CD4-positive, alpha-beta T cell (primary cell): ENCODE measurements at places on chromosomes 1 and 21.

DNA sequence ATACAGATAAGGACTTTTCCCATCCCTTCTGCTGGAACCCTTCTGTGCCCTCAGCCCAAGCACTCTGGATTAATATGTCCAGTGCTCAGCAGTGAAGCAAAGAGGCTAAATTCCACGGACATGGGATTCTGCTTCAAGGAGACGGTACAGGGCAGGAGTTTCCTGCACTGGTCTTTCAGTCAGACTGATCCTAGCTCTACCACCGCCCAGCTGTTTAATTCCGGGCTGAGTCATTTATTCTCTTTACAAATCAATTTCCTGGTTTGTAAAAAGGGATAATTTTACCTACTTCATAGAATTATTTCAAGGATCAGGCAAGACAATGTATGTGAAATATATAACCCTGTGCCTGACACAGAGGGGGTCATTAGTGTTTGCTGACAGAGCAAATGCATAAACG, 41.6 kb upstream of the NRDC start:
- DNase-seq = no peak

- no peak for DNase-seq
Observed at GRCh38 chr1:178633056-178633455, 92.0 kb upstream of the RALGPS2 start.

DNA sequence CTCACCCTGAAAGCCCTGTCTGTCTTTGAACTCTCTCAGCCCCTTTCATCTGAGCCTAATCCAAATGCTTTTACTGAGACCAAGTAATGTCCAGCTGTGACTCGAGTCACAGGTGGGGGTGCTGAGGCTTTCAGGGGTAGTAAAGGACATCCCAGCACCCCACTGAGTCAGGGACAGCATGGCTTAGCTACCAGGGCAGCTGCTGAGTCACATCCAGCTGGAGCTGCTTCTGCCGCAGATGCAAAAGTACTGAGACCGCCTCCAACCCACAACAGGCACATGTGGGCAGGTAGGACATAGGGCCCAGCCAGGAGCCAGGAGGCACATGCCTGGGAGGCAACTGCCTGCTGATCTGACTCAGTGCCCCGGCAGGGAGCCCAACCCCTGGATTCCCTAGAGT, 6.7 kb upstream of the VSIG8 start:
- DNase-seq = no peak

GRCh38 chr1:156420205-156421061, 51.4 kb downstream of the RHBG start:
- DNase-seq = peak; percentile 76

- no peak for DNase-seq
Observed at GRCh38 chr1:229185963-229186362, 84.9 kb upstream of the RAB4A start.

DNA sequence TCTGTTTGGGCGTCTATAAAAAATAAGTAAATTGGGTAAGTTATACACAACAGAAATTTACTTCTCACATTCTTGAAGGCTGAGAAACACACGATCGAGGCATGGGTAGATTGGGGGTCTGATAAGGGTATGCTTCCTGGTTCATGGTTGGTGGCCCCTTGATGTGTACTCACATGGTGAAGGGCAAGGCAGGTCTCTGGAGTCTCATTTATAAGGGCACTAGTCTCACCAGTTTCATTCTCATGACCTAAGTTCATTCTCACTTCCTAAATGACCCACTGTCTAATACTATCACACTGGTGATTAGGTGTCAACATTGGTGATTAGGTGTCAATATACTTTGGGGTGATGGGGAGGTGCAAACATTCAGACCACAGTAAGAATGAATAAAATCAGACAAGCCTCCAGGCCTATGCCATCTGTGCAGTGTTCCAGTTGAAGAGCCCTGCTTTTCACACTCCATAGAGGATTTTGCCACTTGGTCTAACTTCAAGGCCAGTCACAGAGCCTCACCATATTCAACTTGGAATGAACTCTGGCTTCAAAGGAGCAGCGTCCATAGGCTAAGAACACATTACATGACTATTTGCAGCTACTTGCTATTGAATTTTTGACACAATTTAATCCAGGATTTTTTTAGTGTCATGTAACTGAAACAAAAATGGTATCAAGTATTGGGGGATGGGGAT, 2.5 kb upstream of the GBP4 start:
- DNase-seq = peak; percentile 22

DNA sequence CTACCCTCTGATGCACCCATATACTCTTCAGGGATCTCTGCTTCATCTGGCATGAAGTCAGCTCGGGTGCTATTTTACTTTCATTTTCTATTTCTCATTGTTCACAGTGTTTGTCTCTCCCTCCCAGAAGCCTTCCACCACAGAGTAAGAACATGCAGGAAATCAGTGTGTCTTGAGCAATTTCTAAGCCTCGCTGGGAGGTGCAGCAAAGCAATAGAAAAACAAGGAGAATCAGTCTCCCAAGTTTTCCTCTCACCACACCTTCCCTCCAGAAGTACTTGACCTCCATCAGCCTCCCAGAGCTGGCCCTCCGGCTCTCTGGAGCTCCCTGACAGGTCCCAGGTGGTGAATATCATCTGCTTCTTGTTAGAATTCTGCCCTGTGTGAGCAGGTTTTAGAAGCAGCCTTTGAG, 594.7 kb upstream of the CAMK1G start:
- DNase-seq = peak; percentile 32

DNA sequence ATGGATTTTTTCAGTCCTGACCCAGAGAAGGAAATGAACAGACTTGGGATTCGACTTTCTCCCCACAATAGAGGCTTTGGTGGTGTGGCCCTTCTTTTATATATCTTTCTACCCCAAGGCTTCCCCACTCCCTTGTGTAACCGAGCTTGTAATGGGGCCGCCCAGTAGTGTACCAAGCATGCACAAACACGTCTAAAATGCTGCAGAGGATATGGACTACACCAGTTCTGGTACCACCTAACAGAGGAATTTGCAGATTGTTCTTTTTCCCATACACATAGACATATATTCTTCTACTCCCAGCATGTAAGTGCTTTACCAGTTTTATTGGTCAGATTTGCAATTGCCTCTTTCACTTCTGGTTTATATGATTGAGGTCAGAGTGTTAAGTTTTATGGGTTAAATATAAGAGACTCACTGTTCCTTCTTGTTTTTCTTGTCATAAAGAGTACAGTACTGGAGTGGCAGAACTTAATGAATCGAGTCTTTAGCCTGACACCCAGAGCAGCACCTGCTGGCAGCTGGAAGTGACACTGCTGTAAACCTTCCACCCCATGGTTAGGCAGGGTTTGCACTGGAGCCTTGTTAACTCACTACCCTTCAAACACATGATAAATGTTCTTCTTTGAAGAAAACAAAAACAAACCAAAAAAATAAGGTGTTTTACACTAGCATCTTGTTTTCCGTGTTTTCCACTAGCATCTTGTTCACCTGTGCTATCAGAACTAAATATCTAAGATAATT, 198.6 kb downstream of the PTPRC start:
- no peak for DNase-seq

DNA sequence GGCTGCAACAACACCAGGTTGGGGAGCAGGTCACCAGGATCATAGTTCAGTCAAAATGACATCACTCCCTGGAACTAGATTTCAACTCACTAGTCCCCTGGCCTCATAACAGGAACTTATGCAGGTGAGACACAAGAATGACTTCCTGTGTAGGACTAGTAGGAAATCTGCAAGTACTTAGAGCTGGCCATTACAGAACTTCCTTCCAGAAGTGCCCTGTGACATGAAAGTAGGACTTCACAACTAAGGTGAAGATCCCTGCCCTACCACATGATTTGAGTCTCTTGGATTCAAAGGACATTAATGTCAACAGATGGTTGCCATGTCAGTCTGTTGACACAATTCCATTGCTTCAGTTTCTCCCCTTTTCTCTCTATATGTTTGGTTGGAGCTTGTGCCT, 223.1 kb downstream of the RPS6KC1 start:
- DNase-seq = no peak

DNA sequence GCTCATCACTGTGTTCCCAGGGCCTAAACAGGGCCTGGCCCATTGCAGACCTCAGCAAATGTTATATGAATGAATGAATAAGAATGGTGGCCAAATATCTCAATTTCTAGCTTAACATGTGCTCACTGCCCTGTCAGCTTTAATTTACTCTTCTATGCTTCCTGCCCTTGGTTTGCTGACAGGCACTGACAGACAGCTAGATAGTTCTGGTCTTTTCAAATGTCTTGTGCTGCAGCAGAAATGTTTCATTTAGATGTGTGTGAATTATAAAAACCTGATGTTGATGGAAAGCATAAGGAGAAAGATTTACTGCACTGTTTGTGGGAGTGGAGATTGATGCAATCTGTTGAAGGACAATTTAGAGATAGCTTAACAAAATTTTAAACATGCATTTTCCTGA, 48.9 kb downstream of the LPAR3 start:
- no peak for DNase-seq

GRCh38 chr1:240254006-240254405, 162.3 kb downstream of the FMN2 start:
- no peak for DNase-seq

- no peak for DNase-seq
Observed at GRCh38 chr21:17146426-17146825, 366.4 kb upstream of the CXADR start.

GRCh38 chr21:25912402-25912746, 177.6 kb downstream of the GABPA start:
- no peak for DNase-seq

DNA sequence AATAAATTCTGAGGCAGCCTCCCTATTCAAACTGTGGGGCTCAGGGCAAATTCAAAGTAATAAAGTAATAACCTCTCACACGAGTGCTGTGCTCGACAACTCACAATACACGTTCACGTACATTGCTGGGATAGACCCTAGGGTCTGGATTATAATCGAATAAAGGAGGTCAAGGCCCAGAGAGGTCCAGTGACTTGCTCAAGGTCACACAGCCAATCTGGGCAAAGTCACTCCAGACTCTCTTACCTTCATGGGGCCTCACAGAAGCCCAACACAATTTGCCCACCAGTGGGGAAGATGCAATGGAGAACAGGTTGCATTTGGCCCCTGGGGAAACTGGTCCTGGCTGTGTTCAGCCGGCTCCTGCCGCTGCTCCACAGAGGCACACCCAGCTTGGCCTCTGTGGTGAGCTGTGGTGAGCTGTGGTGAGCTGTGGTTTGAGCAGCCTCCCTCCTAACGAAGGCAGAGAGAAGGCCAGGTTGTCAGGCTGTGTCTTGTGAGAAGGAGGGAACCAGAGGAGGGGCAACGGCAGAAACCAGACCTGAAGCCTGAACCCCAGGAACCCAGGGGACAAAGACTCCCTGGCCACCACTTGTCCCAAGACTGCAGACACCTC, 35.1 kb downstream of the NUAK2 start:
- peak; percentile 62 for DNase-seq

DNA sequence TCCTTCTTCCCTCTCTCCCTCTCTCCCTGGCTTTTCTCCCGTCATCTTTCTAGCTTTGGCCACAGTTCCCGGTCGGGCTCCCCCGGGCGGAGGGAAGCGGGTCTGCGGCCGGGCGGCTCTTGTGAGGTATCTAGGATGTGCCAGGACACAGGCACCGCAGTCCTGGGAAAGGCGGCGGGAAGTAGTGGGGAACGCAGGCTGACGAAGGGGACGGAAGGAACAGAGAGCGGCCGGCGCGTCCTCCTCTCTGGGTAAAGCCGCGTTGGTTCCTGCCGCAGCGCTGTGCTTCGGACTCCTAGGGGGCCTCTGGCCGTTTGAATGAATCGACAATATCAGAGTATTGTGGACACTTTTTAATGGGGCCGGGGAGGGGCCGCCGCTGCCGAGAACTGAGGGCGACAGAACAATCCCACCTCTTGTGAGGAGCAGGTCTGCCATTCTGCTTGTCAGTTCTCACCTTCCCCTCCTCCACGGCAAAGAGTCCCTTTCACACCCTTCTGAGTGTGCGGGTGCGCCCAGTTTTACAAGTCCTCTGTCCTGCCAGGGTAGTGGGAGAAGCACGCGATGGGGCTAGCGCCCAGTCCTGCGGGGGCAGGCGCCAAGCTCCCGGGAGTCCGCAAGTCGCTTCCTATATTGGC, 1.2 kb upstream of the LHX9 start:
- DNase-seq = no peak

GRCh38 chr1:39387452-39387851, 104.0 kb upstream of the BMP8A start:
- no peak for DNase-seq

DNA sequence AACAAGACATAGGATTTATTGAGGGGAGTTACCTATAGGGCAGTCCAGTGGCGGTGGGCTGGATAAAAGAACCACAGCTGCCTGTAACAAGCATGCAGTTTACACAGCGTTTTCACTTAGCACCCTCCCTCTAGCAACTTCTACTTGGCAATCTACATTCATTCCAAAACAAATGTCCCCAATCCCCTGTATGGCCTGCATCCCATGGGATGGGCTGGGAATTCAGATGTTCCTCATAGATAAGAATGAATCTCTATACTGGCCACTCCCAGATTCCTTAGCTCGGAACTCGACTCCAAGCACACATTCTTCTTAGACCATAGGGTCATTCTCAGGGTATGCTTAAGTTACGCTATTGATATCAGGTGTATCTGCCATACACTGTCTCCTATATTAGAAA, 33.3 kb downstream of the PCP4 start:
- no peak for DNase-seq

- no peak for DNase-seq
Observed at GRCh38 chr1:232014941-232015340, 388.4 kb downstream of the DISC1 start.

DNA sequence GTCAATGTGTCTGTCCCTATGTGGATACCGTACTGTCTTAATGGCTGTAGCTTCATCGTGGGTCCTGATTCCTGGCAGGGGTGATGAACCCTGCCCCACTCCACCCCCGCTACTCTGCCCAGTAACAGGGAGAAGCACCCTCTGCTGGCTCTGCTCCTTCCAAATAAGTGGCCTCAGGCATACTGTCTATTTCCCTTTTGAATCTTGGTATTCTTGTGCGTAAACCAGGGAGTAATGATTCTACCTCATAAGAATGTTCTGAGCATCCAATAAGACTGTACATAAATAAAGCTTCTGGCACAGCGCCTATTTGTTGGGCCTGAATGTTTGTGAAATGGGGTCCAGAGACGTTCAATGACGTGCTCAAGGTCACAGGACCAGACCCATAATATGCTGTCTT, 35.2 kb upstream of the CTPS1 start:
- DNase-seq = no peak

GRCh38 chr1:232435729-232436128, 194.2 kb downstream of the SIPA1L2 start:
- DNase-seq = no peak

DNA sequence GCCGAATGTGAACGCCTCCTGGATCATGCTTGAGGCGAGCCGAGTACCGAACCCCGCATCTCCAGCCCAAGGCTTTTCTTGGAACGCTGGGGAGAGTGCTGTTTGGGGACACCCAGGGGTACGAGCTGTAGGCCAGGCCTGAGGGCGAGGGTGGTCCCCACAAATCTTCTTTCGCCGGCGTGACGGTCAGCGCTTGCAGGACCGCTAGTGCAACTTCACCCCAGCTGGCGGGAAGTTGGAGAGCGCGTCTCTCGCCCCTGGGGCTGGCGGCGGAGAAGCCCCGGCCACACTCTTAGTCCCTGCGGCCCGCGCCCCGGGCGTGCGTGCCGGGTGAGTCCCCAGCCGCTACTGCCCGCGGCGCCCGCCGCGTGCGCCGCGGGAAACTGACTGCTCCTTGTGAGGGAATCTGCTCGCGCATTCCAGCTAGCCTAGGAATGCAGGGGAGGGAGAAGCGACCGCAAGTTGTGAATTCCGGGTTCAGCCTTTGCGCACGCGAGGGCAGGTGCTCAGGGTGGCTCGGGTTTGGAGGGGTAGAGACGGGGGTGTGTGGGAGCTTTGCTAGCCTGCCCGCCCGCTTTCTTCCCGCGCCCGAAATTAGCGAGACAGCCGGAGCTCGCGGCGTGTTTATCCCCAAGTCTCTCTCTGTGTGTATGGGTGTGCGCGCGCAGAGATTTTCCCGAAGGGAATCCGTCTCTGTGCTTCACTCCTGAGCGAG, 884 bp downstream of the LHX4 start:
- peak; percentile 20 for DNase-seq
